ENCODE measurements at places on chromosomes 6 and 20.
A peak's percentile ranks its signal among the peaks of the same experiment; 100 is the strongest.

GRCh38 chr6:101741474-101742171, 348.1 kb downstream of the GRIK2 start:
- no peak for DNase-seq

DNA sequence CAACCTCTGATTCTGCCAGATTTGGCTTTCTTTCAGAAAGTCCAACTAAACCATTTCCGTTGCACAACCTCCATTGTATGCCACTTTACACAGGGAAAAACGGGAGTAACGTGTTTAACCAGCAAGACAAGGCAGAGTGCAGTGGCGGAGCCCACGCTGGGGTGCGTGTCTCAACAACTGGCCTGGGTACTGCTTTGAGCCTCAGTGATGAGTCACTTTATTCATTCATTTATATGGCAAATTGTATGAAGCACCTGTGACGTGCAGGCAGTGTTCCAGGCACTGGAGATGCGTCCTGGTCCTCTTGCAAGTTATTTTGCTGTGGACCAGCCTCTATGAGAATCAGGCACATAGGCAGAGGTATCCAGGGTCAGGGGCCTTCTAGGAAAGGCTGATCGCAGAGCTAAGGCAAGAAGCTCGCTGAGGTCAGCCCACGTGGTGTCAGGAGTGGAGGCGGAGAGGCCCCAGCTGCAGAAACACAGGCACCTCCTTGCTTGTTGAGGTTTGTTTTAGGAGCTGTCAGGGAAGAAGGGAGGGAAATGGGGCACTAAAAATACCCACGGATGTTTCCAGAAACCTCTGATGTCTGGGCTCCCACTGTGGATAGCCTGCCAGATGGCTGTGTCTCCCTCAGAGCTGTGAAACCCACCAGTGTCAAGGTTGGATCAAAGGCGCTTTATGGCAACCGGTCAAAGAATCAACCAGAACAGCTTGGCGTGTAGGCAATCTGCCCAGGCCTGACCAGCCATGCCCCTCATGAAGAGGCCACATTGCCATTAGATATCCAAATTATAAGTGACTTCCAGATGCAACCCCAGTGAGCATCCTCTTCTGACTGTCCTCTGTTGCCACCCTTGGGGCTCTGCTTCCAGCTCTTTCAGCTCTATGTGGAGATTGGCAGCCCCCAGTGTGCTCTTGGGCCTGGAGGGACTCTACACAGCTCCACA, 157.2 kb downstream of the CD83 start:
- DNase-seq, result no peak

DNA sequence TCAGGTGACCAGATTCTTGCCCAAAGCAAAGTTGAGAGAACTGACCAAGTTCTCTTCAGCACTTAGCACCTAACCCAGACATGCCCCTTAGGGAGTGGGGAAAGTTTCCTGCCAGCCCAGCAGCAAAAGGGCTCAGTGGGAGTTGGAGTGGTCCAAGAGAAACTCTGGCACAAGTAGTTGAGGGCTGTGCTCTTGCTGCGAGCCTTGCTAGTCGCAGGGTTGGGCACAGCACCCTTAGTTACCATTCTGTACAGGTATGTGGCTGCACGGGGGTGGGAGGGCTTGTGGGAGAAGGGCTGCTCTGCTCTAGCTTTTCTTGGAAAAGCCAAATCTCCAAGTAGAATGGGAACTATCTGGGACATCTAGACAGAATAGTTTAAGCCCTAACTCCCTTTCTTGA, 6.4 kb downstream of the POLR1C start:
- DNase-seq, result no peak

- no peak for DNase-seq
Observed at GRCh38 chr6:48377115-48377514, 266.1 kb upstream of the PTCHD4 start.

GRCh38 chr6:108227290-108227689, 33.5 kb downstream of the SNX3 start:
- DNase-seq, result no peak

DNA sequence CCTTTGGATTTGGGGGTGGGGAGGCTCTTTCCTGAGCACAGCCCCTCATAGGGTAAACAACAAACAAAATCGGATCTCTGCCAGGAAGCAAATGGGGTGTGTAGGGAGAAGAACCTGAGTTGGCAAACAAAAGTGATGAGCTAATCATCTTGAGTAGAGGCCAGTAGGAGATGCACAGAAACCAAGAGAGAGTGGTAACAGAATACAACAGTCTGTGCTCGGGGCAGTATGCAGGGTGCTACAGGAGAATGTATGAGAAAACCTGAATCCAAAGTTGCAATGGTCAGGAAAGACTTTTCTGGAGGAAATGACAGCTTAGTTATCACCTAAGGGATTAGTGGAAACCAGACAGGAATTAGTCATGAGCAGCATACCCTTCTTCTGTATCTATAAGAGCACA, 177.8 kb downstream of the CDKAL1 start:
- no peak for DNase-seq

DNA sequence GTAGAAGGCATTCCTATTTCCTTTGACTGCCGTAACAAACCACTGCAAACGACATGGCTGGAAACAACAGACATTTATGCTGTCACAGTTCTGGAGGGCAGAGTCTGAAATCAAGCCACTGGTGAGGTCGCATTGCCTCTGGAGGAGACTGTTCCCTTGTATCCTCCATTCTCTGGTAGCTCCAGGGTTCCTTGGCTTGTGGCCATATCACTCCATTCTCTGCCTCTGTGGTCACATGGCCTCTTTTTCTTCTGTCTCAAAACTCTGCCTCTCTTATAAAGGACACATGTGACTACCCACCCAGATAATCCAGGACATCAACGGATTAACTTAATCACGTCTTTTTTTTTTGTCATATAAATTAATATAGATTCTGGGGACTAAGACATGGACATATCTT, 84.4 kb downstream of the LYRM2 start:
- no peak for DNase-seq

- no peak for DNase-seq
Observed at GRCh38 chr6:36586606-36587005, 7.6 kb upstream of the SRSF3 start.

- no peak for DNase-seq
Observed at GRCh38 chr20:44590980-44591778, 8.8 kb downstream of the PKIG start.

DNA sequence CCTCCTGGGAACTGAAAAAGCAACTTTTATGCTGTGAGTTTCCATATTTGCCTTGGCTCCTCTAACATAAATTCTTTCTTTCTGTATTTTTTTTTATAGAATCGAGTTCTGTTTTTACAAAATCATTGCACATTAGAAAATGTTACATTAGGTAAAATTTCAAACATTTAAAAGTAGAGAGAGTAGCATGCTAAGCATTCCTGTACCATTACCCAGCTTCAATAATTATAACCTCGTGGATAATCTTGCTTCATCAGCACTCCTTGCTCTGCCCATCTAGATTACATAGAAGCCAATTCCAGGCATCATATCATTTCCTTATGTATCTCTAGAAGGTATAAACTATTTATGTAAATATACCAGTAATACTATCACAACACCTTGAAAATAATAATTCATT, 15.4 kb upstream of the FBXO30 start:
- no peak for DNase-seq

- DNase-seq, result no peak
Observed at GRCh38 chr20:46324960-46325703, 16.8 kb upstream of the CDH22 start.

- no peak for DNase-seq
Observed at GRCh38 chr6:15685619-15686018, 22.8 kb upstream of the DTNBP1 start.

DNA sequence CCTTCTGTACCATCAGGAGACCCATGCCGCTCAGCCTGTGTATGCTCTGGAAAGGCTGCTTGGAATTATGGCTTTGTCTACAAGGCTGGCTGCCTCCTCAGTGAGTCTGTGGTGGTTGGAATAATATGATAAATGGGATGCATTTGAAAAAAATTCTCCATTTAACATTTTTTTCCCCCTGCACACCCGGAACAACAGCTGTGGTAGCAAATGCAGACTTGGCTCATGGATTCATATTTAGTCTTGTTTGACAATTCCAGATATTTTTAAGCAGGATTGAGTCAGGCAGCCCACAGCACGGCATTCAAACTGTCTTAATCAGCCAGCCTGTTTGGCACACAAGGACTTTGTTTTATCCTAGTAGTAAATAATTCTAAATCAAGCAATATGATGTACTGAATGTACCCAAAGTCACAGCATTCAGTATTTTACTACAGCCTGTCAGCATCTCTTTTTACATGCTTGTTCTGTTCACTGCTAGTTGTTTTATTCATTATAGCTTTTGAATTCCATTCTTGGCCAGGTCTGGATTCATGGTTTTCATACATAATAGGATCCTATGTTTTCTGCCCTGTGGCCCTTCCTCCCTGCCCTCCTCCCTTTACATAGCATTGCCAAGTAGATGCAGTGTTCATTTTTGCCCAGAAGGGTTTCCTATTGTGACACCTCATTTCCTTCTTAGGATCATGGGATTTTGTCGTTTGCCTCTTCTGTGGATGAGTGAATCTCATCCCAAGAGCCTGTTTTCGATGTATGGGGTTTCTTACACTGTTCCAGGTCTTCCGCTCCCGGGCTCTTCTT, 68.1 kb downstream of the LRRC1 start:
- no peak for DNase-seq

- no peak for DNase-seq
Observed at GRCh38 chr6:165244524-165245247, 64.7 kb downstream of the C6orf118 start.

- no peak for DNase-seq
Observed at GRCh38 chr6:104729433-104729832, 130.3 kb downstream of the HACE1 start.

- no peak for DNase-seq
Observed at GRCh38 chr6:21150667-21151066, 442.9 kb upstream of the SOX4 start.

- peak; percentile 64 for DNase-seq
Observed at GRCh38 chr20:63434599-63435378, 37.7 kb downstream of the KCNQ2 start.

- DNase-seq, result no peak
Observed at GRCh38 chr6:139823099-139823807, 448.8 kb upstream of the CITED2 start.

DNA sequence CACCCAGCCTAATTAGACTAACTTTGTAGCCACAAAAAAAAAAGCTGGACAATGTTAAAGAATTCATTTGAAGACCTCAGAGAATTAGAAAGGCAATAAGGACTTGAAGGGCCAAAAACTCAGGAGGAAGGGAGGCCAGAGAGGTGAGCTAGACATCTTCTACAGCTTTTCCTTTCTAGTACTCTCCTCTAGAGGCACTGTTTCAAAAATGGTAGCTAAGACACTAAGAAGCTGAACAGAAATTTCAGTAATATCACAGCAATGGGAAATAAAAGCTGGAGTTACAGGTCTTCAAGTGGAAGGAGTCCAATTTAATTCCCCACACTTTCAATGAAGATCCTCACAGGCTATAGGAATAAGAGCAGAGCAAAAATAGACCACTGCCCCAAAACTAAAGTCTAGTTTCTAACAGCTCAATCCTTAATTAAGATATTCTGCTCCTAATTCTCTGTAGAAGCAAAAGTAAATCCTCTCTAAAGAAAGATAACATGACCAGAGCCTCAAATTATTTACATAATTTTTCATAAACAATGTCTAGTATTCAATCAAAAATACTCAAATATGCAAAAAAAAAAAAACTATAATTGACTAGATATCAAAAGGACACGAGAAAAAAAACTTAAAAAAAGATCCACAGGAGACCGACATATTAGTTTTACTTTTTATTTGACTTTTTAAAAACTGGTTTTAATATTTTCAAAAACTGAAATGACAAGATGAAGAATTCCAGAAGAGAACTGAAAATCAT, 63.7 kb downstream of the RNGTT start:
- DNase-seq, result no peak

- DNase-seq, result no peak
Observed at GRCh38 chr6:43828711-43829110, 58.7 kb downstream of the VEGFA start.

GRCh38 chr6:63634630-63635029, 972 bp upstream of the PHF3 start:
- DNase-seq, result no peak

DNA sequence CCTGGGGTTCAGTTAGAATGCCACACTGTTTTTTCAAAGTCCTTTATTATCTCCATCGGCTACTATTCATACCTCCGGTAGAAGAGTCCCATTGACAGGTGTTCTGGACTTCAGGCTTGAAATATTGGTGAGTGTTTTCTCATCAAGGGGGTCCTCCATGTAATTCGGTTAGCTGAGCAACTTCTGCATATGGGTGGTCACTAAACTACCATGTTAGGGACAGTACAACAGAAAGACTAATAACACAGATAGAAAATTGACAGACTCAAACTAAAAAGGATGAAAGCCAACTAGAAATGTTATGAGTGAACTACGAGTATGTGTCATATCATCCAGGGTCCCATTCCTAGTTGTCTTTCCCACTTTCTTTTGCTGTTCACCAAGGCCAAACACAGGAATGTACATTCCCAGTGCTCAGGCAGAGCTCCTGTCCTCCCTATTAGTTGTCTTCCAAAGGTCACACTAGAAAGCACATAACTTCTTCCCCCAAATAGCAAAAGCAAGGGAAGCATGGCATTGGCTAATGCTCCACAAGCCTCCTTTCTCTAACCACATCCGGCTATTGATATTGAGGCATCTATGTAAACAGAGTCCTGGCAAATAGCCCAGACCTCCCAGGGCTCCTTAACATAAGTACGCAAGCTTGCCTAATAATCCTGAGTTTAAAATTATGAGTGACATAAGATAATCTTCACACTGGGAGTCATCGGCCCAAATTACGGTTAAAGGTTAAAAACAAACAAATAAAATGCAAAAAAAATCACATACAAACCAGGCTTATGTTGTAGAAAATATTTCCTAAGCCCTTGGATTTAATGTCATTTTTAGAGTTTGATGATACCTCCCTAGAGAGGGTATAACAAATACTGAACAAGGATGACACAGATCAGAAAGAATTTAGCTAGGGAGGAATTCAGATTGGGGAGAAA, 13.2 kb downstream of the CCN2 start:
- DNase-seq, result no peak

GRCh38 chr6:144119376-144119775, 24.0 kb upstream of the SF3B5 start:
- DNase-seq, result no peak

GRCh38 chr20:15036948-15037347, 699.5 kb upstream of the FLRT3 start:
- DNase-seq, result no peak
